ENCODE measurements at places on chromosomes 16 and 17. TPM values are rescaled to one million over a fixed set of nuclear protein-coding genes. Genes with fewer than 3 reads are reported as not detected.
A peak's percentile ranks its signal among the peaks of the same experiment; 100 is the strongest.

TMEM204 gene
- polyA plus RNA-seq, result 20.5 TPM

- no peaks in the 10 kb centered on the region for H3K36me3 ChIP-seq
- peaks cover 14% of the 10 kb centered on the region for H3K27me3 ChIP-seq
- H3K4me1 ChIP-seq, result peaks cover 5% of the 10 kb centered on the region
- DNase-seq, result no peak
These were observed 160.7 kb downstream of the AXIN2 start for GRCh38 chr17:65400701-65401100.

SLC16A6 gene
- 0.37 TPM for polyA plus RNA-seq

- no peak for DNase-seq
- no peak overlapping the region for H3K27ac ChIP-seq
- no peaks in the 10 kb centered on the region for H3K27me3 ChIP-seq
- no peaks in the 10 kb centered on the region for H3K36me3 ChIP-seq
These were observed 152.9 kb upstream of the ANKFN1 start for GRCh38 chr17:56000411-56000810.

- peak; percentile 66 for DNase-seq
- H3K27ac ChIP-seq, result no peak overlapping the region
- H3K4me1 ChIP-seq, result peaks cover 64% of the 10 kb centered on the region
These were observed 5.4 kb upstream of the LHX1 start for GRCh38 chr17:36931697-36932382.

- no peaks in the 10 kb centered on the region for H3K27me3 ChIP-seq
- H3K4me3 ChIP-seq, result no peak overlapping the region
- H3K36me3 ChIP-seq, result no peaks in the 10 kb centered on the region
- no peaks in the 10 kb centered on the region for H3K4me1 ChIP-seq
- no peak overlapping the region for H3K27ac ChIP-seq
- no peak for DNase-seq
These were observed 16.8 kb upstream of the DYNLL2 start for GRCh38 chr17:58066401-58066800.

C17orf113 gene
- polyA plus RNA-seq, result 0.92 TPM

FADS6 gene
- polyA plus RNA-seq, result 0.50 TPM

- no peaks in the 10 kb centered on the region for H3K27me3 ChIP-seq
- peaks cover 10% of the 10 kb centered on the region for H3K4me1 ChIP-seq
- DNase-seq, result no peak
- H3K27ac ChIP-seq, result peak overlapping the region; percentile 2
These were observed 42.9 kb downstream of the SYT17 start for GRCh38 chr16:19210968-19211367.

- H3K36me3 ChIP-seq, result no peaks in the 10 kb centered on the region
- no peak overlapping the region for H3K4me3 ChIP-seq
- no peaks in the 10 kb centered on the region for H3K27me3 ChIP-seq
- no peak for DNase-seq
These were observed 67.4 kb downstream of the MAP2K4 start for GRCh38 chr17:12088035-12088434.

- H3K4me3 ChIP-seq, result no peak overlapping the region
- no peaks in the 10 kb centered on the region for H3K36me3 ChIP-seq
- DNase-seq, result no peak
- peaks cover 14% of the 10 kb centered on the region for H3K4me1 ChIP-seq
- H3K27ac ChIP-seq, result no peak overlapping the region
These were observed 6.0 kb upstream of the GRIN2C start for GRCh38 chr17:74865504-74866197.

DNA sequence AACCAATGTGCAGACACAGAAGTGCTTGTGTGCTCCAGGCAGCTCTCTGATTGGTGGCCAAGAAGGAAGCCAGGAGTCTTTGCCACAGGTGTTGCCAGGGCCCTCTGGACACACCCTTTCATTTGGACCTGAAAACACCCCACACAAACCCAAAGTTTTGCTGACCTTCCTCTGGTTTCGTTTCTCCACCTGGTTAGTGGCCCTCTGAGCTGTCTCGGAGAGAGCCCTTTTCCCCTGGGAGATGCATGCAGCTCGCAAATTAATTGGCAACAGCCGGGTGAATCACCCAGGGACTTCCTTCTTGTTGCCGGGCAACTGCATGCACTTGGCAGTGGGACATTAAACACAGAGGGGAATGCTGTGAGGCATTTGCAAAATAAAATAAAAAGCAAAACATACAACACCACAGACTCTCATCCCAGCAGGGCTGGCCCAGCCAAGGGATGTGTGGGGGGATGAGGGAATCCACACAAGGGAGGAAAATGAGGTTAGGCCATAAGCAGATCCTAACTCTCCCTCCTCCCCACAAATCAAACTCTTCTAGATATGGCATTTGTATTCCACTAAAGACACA is 286.6 kb downstream of the SOX9 start:
- H3K4me1 ChIP-seq, result peaks cover 37% of the 10 kb centered on the region
- H3K27ac ChIP-seq, result peak overlapping the region; percentile 70
- no peaks in the 10 kb centered on the region for H3K36me3 ChIP-seq

LPO gene
- polyA plus RNA-seq, result not detected

ZG16 gene
- not detected for polyA plus RNA-seq

PIPOX gene
- polyA plus RNA-seq, result 0.70 TPM

DNA sequence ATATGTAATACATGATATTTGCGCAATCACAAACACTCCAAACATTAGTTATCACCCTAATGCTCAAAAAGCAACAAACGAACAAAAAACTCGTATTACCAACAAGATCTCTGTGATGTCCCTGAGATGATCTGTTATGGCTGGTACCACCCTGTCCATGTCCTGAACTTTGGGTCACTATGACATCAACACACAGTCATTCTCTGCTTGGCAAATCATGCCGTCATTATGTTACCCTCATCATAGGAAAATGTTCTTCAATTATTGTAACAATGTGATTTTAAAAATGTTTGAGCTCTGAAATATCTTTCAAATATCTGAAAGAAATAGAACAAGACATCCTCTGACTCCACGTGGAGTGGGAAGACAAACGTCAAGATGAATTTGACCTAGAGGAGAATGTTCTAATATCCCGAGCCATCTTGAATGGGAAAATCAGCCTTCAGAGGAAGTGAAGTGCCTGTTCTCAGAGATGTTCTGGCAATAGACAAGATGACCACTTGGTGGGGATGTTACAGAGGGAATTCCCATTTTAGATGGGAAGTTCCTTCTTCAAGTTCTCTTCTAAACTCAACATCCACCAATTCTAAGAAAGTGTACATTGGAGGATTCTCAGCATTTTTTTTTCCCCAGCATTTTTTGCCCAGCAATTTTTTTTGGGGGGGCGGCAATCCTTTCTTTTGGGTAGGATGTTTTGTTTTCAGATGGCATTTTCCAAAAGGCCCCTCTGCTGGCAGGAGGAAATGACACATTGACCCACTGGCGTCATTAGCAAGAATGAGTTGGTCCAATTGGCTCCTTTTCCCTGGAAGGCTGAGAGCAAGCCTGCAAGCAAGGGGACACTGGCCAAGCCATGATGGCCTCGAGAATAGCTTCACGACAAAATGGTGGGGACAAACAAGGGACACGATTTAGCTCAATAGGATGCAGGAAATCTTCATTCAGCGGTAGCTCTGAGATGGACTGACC is 3.7 kb upstream of the HSD17B2 start:
- H3K27me3 ChIP-seq, result no peaks in the 10 kb centered on the region
- no peak overlapping the region for H3K4me3 ChIP-seq
- H3K4me1 ChIP-seq, result peaks cover 30% of the 10 kb centered on the region
- H3K27ac ChIP-seq, result no peak overlapping the region

DNA sequence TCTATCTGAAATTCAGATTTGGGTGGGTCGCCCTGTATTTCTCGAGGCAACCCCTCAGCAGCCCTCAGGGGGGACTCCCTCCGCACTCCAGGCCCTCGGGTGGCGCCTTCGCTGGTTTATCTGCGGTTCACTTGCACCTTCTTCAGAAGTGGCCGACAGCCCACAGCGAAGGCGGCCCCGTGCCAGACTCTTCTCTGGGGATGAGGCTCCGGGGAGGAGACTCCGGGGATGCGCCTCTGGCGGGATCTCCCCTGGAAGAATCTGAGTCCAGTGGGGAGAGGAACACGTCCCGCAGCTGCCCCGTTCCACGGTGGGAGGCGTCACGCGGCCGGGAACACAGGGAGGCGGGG is 63.9 kb upstream of the DNAJA2 start:
- DNase-seq, result peak; percentile 51
- peak overlapping the region; percentile 66 for H3K4me3 ChIP-seq
- peak overlapping the region; percentile 70 for H3K27ac ChIP-seq

SOX15 gene
- 48.1 TPM for polyA plus RNA-seq

TUBB3 gene
- polyA plus RNA-seq, result 5.0 TPM

- peaks cover 96% of the 10 kb centered on the region for H3K4me1 ChIP-seq
- DNase-seq, result no peak
- H3K27ac ChIP-seq, result no peak overlapping the region
- no peaks in the 10 kb centered on the region for H3K27me3 ChIP-seq
- no peaks in the 10 kb centered on the region for H3K36me3 ChIP-seq
These were observed 41.5 kb downstream of the KANSL1 start for GRCh38 chr17:46151762-46152161.

GRCh38 chr17:57447357-57447989 is 191.2 kb downstream of the MSI2 start:
- peaks cover 7% of the 10 kb centered on the region for H3K4me1 ChIP-seq
- H3K27ac ChIP-seq, result no peak overlapping the region
- no peak overlapping the region for H3K4me3 ChIP-seq
- no peaks in the 10 kb centered on the region for H3K36me3 ChIP-seq
- H3K27me3 ChIP-seq, result no peaks in the 10 kb centered on the region
- DNase-seq, result no peak

COX6A2 gene
- 8.2 TPM for polyA plus RNA-seq

- no peak overlapping the region for H3K27ac ChIP-seq
- DNase-seq, result no peak
- no peak overlapping the region for H3K4me3 ChIP-seq
These were observed 22.0 kb downstream of the TMEM132E start for GRCh38 chr17:34601416-34601815.

GRCh38 chr17:44786551-44787081 is 27.8 kb downstream of the ADAM11 start:
- no peak overlapping the region for H3K4me3 ChIP-seq
- no peaks in the 10 kb centered on the region for H3K4me1 ChIP-seq
- DNase-seq, result peak; percentile 62
- H3K36me3 ChIP-seq, result no peaks in the 10 kb centered on the region
- no peak overlapping the region for H3K27ac ChIP-seq
